ENCODE measurements at places on chromosomes 12 and 14. TPM values are rescaled to one million over a fixed set of nuclear protein-coding genes. Genes with fewer than 3 reads are reported as not detected.
A peak's percentile ranks its signal among the peaks of the same experiment; 100 is the strongest.

KRT8 gene
- 0.65 TPM for total RNA-seq

OASL gene
- 107 TPM for total RNA-seq

- no peak for DNase-seq
These were observed 747.4 kb downstream of the VRK1 start for GRCh38 chr14:97544571-97544970.

- no peak for DNase-seq
These were observed 14.1 kb downstream of the RIN3 start for GRCh38 chr14:92527721-92528120.

ABCC9 gene
- not detected for total RNA-seq

TEAD4 gene
- total RNA-seq = 0.83 TPM

DNA sequence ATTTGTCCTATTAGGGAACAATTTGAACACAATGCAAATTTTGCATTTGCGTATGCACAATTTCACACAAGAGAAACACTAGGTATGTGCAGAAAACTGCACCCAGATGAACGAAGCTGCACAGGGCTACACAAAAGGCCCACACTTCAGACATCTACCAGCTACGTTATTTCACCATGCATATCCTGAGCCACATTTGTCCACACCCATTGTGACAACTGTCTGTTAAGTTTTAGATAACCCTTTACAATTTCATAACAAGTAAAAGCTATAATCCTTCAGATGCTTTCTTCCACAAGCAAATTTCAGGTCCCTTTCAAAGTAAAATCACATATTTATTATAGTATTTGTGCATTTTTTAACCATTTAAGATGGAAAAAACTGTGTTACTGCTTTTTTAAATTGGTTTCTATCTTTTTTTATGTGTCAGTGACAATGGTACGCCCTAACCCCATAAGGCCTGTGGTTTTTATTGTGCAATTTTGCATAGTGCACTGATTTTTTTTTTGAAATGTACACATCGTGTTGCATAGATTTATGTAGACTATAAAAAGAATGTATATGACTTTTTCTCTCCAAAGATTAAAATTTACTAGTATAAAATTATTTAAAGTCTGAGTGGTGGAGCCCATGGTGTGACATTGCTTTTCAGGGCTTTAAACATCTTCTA lies 87.8 kb upstream of the BTG1 start:
- DNase-seq = no peak

- DNase-seq = no peak
These were observed 193.9 kb upstream of the PLXNC1 start for GRCh38 chr12:93954166-93955112.

SLC6A13 gene
- not detected for total RNA-seq

- no peak for DNase-seq
These were observed 37.9 kb downstream of the WBP11 start for GRCh38 chr12:14765398-14765797.

- DNase-seq = no peak
These were observed 82.4 kb downstream of the ZFC3H1 start for GRCh38 chr12:71581206-71581605.

DNA sequence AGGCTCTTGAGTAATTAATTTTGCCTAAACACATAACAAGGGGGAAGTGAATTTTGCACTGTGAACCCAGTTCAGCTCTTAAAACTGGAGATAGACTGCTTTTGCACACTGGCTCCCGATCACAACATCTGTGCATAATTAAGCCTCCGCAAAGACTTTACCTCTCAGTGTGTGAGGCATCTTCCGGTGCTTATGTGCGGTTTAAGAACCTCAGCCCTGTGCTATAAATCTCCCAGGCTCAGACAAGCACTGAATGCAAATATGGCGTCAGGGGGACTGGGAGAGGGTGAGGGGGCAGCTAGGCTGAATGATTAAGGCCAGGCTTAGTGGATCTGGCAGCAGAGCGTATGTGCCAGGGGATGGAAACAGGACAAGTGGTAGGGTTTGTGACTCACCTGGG lies 103.3 kb downstream of the ADCK1 start:
- no peak for DNase-seq

DNA sequence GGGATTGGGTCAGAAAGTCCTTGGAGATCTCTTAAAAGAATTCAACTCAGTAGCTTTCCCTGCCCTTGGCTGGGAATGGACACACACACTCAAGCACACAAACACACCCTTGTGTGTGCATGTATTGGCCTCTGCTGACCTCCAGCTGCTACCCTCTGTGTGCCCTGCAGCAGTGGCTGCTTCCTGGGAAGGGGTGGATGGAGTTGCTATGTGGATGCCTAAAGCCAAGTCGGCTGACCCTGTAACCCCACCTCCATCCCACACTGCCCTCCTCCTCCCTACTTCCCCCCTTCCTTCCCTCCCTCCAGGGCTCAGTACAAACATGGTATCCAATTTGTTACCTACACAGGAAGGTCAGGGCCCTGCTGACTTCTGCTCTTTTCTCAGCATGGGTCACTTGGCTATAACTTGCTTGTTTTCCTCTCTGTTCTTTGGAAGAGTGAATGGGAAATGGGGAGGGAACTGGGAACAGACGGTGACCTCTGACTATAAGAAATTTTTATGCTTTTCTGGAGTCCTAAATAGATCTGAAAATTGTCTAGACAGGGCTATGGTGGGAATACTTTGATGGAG lies 351.6 kb upstream of the TBX3 start:
- DNase-seq = no peak

GRCh38 chr14:23929136-23929535 lies 24.4 kb upstream of the DHRS4 start:
- DNase-seq = no peak

- no peak for DNase-seq
These were observed 349 bp downstream of the CDC42BPB start for GRCh38 chr14:103057028-103057371.

GRCh38 chr12:51070004-51070403 lies 13.4 kb downstream of the CSRNP2 start:
- no peak for DNase-seq

ASCL1 gene
- total RNA-seq = not detected

DNA sequence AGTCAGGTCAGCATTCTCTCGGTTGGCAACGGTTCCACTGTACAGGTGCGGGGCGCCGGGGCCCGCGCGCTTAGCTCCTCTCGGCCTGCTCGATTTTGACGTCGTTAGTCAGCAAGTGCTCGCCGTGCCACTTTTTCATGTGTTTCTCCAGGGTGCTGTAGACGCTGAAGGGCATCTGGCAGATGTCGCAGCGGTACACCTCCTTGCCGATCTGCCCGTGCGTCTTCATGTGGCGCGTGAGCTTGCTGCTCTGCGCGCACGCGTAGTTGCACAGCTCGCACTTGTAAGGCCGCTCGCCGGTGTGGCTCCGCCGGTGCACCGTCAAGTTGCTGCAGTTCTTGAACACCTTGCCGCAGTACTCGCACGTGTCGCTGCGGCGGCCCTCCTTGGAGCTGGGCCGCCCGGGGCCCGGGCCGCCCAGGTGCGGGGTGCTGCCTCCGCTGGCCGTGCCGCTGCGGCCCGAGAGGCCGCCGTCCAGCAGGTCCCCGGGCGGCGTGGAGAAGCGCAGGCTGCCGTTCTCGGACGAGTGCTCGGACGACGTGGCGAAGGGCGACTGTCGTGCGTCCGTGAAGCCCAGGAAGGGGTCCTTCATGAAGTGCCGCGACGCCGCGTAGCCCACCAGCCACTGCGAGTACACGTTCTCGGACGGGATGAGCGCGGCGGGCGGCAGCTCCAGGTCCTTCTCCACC lies 97.8 kb downstream of the BCL11B start:
- peak; percentile 13 for DNase-seq

GRCh38 chr12:123097561-123098084 lies 53.3 kb downstream of the PITPNM2 start:
- no peak for DNase-seq

DNA sequence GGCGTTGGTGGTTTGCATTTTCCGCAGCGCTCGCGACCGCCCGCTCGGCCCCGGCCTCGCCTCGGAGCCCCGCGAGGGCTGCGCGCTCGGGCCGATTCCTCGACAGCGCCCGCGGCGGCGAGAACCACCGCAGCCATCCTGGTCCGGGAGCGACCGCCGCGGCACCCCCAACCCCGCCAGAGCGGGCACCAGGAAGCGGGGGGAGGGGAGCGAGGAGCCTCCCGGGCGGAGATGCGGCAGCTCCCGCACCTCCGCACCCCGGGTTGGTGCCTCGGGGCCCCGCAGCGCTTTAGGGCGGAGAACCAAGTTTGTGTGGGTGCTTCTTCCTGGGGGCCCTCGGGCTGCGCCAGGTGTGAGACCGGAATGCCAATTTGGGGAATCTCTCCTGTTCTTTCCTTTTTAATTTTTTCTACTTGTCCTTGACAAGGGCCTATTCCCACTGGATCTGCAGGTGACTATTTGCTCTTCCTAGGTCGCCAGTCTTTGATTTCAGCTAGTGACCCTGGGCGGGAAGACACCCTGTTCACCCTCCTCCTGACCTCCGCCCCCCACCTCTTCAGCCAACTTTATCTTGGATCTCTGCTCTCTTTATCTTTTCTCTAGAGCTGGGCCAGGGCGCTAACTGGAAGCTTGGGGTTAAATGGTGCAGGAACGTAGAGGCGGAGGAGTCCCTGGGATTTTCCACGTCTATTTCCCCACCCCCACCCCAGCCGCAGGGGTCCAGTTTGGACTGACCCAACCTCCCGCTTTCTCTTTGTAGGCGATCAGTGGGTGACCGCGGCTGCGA lies at the start of gene SOCS2:
SOCS2 (plus strand) TSS at position 751 of the 787 bp plus-strand sequence. CDS start 223 bp downstream, outside the sequence.
- peak; percentile 49 for DNase-seq

DNA sequence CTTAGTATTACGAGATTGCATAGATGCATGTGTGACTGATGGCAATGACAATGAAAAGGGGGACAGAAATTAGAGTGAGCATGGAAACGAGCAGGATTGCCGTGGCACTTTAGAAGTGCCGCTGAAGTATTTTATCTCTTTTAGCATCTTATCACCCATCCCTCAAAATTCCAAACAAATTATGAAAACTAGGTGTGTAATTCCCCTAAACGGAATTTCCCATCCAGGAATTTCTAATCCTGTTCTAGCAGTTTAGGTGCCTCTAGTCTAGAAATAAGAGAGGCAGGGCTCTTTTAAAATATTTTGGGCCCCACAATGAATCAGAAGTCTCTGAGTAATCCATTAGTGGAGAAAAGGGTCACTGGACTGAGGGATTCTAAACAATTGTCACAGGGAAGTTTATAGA lies 947 bp downstream of the TMEM52B start:
- DNase-seq = no peak

DNA sequence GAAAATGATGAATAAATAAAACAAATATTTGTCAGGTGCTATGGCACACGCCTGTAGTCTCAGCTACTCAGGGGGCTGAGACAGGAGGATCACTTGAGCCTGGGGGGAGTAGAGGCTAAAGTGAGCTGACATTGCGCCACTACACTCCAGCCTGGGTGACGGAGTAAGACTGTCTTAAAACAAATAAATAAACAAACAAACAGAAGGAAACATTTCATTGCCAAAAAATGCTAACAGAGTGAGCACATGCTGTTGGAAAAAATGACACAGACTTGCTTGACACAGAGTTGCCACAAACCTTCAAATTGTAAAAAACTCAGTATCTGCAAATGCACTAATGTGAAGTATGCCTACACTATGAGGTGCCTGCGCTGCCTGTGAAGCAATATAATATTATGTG lies 50.8 kb upstream of the AP4S1 start:
- no peak for DNase-seq

DNA sequence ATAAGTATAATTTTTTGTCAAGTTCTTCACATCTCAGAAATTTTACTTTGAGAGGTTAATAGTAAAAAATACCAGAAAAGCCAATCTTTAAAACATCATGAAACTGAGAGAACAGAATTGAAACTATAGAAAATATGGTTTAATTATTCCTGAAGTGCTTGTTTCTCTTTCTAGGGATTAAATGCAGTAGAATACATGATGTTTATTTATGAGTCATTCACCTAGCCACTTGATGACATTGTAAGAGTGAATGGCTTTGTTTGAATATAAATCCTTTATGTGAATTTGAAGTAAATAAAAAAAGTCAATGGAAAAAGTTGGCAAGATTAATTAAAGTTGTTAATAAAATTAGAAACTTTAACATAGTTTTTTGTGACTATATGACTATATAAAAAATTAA lies 48.4 kb downstream of the KTN1 start:
- DNase-seq = no peak

DNA sequence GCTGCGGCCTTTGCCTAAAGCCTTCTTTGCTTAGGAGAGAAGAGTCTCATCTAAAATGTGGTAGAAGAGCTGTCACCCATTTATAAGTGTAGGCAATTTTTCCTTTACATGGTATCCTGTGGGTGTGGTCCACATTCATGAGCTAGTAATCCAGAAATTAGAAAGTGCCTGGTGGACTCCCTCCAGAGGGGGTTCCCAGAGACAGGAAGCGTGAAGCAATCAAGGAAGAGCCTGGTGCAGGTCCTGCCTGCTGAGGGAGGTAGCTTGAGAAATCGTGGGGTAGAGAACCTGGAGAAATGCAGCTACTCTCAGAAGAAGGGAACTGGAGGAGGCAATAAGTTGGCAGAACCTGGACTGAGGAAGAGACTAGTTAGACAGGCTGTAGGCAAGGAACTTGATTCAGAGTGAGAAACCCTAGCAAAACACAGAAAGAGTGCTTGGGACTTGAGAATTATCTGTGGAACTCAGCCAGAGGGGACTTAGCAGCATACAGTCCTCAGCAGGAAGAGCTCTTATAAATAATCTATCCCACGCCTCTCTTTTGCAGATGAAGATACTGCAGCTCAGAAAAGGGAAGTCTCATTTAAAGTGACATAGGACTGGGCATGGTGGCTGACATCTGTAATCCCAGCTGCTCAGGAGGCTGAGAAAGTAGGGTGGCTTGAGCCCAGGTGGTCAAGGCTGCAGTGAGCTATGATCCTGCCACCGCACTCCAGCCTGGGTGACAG lies 182.4 kb upstream of the CCND2 start:
- no peak for DNase-seq

DNA sequence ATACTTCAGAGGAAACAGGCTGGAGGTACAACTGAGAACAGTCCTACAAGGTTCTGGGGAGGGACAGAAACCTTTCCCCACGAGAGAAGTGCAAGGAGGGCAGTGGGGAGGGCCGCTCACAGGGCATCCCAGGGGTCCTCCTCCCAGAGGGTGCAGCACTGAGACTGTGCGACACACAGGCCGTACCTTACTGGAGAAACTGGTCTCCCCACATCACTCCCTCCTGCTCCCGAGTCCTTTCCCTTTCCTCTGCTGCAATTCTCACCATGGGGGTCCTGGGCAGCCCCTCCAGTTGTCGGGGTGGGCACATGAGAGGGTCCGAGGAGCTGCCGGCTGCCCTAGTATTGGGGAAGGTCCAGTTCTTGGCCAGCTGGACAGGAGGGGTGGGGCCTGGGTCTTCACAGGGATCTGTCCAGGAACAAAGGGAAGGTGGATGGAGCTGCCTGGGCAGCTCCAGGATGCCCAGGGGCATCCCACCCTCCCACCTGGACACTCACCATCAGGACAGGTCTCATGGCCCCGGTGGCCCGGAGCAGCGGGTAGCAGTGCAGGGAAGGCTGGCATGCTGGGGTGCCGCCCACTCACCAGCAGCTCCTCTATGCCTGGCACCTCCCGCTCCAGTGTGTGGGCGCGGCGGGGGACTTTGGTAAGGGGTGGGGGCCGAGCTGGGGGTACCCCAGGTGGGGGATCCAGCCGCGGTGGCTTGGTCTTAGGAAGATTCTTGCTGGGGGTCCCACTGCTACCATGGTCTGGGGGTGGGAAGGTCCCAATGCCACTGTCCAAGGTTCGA lies 35.8 kb downstream of the NCKAP5L start:
- no peak for DNase-seq

PZP gene
- total RNA-seq = not detected

- DNase-seq = no peak
These were observed 127.0 kb downstream of the APAF1 start for GRCh38 chr12:98771811-98772752.

GRCh38 chr12:130074661-130075406 lies 87.4 kb upstream of the FZD10 start:
- no peak for DNase-seq

Data from activated CD4-positive, alpha-beta memory T cell treated with anti-CD3 and anti-CD28 coated beads, Interleukin-2, amount 10 ng/mL, durations not matched to agents 7 days and 5 days (primary cell).